ENCODE measurements at places on chromosomes 7 and 10. TPM values are rescaled to one million over a fixed set of nuclear protein-coding genes. Genes with fewer than 3 reads are reported as not detected.

- H3K27ac ChIP-seq = no peak overlapping the region
- no peaks in the 10 kb centered on the region for H3K27me3 ChIP-seq
Observed at GRCh38 chr7:3648276-3648675, 347.2 kb downstream of the SDK1 start.

Gene CC2D2B
- 0.58 TPM for total RNA-seq

GRCh38 chr7:5200561-5201235, 10.7 kb downstream of the WIPI2 start:
- no peak overlapping the region for H3K4me3 ChIP-seq
- H3K27me3 ChIP-seq = no peaks in the 10 kb centered on the region
- no peak for DNase-seq
- H3K27ac ChIP-seq = no peak overlapping the region
- H3K36me3 ChIP-seq = peaks cover 36% of the 10 kb centered on the region
- H3K4me1 ChIP-seq = no peaks in the 10 kb centered on the region

Gene PHYHIPL
- total RNA-seq = 0.31 TPM

Gene AFAP1L2
- 20.7 TPM for total RNA-seq

- no peak overlapping the region for H3K27ac ChIP-seq
- H3K36me3 ChIP-seq = no peaks in the 10 kb centered on the region
- no peaks in the 10 kb centered on the region for H3K4me1 ChIP-seq
- DNase-seq = no peak
- no peaks in the 10 kb centered on the region for H3K27me3 ChIP-seq
- no peak overlapping the region for H3K4me3 ChIP-seq
Observed at GRCh38 chr7:11332865-11333228, 359.2 kb downstream of the PHF14 start.

DNA sequence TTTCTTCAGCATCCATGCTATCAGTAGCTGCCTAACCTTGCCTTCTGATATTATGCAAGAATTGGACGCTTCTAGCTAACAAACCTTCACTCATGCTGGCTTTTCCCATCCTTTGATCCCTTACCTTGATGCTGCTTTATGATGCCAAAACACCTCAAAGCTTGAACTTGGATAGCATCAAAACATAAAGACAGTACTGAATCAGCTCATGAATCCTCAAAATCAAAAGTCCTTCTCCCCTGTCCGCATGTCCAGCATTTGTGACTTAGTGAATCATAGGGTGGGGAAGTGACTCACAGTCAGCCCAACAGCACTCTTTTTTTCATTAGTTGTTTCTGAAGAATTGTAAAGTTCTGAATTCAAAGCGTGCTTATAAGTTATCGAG, 89.5 kb upstream of the PIK3CG start:
- no peak for DNase-seq
- no peak overlapping the region for H3K4me3 ChIP-seq
- no peak overlapping the region for H3K27ac ChIP-seq
- no peaks in the 10 kb centered on the region for H3K27me3 ChIP-seq
- no peaks in the 10 kb centered on the region for H3K4me1 ChIP-seq

DNA sequence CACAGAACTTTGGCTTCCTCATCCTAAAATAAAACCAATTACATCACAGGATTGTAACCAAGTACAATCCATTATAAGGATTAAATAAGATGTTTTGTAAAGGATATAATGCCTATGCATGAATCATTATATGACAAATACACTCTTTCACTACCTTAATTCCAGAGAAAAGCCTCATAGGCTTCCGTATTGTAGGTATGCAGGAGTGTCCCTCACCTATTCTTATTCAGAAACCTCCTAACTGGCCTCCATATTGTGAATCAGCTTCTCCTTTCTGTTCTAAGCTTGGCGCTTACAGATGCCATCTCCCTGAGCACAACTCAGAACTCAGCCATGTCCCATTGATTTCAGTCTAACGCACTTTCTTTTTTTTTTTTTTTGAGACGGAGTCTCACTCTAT, 69.6 kb upstream of the CAPZA2 start:
- H3K4me1 ChIP-seq = no peaks in the 10 kb centered on the region
- H3K27me3 ChIP-seq = no peaks in the 10 kb centered on the region
- H3K36me3 ChIP-seq = peaks cover 14% of the 10 kb centered on the region
- DNase-seq = no peak

DNA sequence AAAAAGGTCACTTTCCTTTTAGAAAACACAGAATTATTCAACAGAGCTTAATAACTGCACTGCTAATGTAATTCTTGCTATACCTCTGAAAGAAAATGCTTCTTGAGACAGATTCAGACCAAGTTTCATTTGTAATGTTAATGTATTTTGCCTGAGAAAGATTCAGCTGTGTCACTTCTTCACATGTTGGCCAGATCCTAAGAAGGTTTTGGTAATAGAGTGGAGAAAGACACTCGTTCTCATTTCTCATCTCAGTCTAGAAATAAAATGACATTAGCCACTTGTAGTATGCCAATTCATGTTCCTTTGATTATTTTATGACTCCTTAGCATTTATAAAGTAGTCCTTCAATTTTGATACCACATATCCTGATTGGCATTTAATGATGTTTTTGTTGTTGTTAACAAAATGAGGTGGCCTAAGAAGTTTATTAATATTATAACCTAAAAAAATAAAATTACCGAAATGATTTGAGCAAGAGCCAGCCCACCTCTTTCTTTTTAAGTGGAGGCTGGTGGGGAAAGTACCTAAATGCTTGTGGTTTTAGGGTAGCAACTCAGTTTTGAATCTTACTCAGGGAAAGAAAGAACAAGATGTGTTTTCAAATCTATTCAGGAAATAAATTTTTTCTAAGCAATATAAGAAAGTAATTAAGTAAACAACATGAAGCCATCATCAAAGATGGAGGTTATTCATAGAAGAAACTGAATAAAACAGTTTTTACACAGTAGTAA, 16.4 kb upstream of the ELAPOR2 start:
- H3K4me3 ChIP-seq = no peak overlapping the region
- no peak overlapping the region for H3K27ac ChIP-seq
- no peak for DNase-seq
- no peaks in the 10 kb centered on the region for H3K36me3 ChIP-seq
- H3K4me1 ChIP-seq = no peaks in the 10 kb centered on the region

DNA sequence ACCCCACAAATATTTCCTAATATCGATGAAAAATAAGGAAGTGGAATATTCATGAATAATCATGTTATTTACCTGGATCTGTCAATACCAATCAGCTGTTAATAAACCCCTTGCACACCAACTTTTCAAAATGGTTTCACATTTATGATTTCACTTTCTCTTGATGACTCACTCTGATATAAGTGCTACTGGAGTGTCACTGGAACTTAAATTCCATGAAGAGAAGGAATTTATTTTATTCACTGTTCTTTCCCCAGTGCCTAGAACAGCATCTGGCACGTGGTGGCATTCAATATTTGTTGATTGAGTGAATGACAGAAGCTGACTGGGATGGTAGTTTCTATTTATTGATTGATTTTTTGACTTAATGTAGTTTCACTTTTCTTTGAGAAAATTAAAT, 3.5 kb upstream of the ENO4 start:
- H3K36me3 ChIP-seq = no peaks in the 10 kb centered on the region
- H3K27ac ChIP-seq = no peak overlapping the region
- H3K27me3 ChIP-seq = peaks cover 22% of the 10 kb centered on the region
- peaks cover 12% of the 10 kb centered on the region for H3K4me1 ChIP-seq

GRCh38 chr10:121053151-121053550, 202.0 kb downstream of the WDR11 start:
- H3K4me3 ChIP-seq = no peak overlapping the region
- no peak for DNase-seq
- no peaks in the 10 kb centered on the region for H3K36me3 ChIP-seq
- H3K27ac ChIP-seq = no peak overlapping the region
- H3K4me1 ChIP-seq = peaks cover 2% of the 10 kb centered on the region
- no peaks in the 10 kb centered on the region for H3K27me3 ChIP-seq

Gene CABCOCO1
- total RNA-seq = 0.13 TPM

Gene LMOD2
- 86.1 TPM for total RNA-seq

Data from muscle of leg (tissue), 16 donors.